ENCODE measurements at places on chromosomes 3 and 15.
A peak's percentile ranks its signal among the peaks of the same experiment; 100 is the strongest.

GRCh38 chr3:56308471-56308870, 159.8 kb downstream of the ERC2 start:
- DNase-seq, result no peak

- DNase-seq, result no peak
Measured at GRCh38 chr3:31917303-31918005, 63.6 kb downstream of the OSBPL10 start.

GRCh38 chr3:184362668-184363546, 1.4 kb downstream of the POLR2H start:
- DNase-seq, result peak; percentile 99

DNA sequence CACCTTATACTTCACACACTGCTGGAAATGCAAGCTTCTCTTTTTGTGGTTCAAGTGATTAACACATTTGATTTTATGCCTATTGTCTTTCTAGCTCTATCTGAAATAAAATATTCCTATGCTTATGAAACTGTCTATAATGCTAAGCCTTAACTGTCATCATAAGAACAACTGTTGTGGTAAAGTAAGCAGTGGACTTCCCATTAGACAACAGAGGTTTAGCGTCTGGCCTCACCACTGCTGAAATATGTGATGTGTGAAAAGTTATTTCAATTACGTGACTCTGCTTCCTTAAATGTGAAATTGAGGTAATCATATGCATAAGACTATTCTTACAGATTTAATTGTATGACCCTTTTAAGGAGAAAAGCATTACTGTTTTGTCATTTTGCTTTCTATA, 140.2 kb upstream of the LYSMD4 start:
- no peak for DNase-seq

DNA sequence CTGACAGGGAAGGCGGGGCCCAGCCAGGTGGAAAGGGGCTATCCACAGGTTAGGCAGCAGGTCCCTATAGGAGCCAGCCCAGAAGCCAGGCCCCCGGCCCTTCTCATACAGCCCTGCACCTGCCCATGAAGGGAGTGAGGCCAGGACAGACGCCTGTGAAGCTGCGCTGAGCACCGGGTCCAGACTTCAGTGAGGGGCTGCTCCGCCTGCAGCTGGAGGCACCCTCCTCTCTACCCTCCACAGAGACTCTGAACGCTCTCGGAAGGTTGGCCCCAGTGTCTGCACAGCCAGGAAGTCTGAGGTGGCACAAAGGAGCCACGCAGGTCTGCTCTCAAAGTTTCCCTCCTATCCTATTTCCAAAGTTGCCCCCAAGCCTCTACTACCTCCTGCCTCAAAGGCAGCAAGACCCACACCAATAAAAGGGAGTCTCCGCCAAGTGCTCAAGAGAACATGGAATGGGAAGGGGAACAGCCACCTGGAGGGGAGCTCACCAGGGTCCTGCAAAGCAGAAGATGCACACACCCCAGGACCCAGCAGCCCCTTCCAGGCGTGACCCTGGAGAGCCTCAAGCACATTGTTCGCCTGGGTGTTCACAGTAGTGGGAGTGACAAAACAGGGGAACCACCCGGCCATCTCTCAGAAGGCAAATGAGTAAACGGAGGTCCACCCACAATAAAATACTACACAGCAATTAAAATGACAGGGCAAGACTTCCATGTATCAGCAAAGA, 19.5 kb downstream of the XXYLT1 start:
- no peak for DNase-seq

DNA sequence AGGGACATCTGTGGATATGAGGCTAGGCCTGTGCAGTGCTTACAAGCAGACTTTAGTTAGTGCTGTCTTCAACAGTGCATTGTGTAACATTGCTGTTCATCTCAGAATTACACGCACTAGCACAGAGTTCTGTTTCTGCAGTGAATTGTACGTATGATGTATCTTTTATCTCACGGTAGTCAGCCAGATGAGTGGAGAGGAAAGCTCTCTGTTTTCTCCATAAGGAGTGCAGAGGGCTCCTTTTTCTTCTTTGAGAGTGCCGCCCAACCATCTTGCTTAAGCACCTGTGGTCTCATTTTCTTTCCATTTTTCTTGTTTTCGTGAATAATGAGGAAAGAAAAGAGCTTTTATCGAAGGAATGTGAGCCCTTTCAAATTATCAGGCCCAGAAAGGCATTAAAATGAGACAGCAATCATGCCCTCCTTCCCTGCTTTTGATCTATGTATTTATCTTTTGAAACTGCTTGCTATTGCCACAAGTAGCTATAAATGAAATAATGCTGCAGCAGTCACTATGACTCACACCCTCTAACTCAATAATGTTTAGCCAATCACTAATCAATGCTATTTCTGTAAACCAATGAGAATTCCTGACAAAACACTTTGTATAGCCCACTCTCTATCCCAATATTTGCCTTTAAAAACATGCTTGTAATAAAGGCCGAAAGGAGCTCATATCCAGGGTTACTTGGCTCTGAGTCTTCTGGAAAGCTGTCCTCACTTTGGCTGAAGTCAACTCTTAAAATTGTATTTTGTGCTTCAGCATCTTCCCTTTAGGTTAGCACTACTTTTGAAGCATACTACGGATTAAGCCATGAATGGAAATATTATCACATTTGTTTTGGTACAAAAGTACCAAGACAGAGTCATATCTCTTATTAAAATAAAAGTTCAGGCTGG, 226.0 kb upstream of the P2RY1 start:
- DNase-seq, result no peak

DNA sequence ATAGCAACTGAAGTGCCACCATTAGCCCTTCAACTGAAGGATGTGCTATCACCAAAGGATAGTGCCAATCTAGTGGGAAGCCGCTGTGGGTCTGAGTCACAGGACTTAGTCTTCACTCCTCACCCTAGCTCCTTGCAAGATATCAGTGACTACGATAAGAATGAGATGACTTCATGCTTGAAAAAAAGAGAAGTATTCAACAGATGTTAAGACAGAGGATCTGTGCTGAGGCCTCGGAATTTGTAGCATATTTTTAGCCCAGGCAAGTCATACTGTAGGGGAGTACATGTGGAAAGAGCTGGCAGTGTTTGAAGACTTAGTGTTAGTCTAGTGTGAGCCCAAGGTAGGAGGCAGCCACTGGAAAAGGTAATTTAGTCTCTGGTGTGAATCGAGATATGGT, 270.7 kb upstream of the LRTM1 start:
- DNase-seq, result no peak

DNA sequence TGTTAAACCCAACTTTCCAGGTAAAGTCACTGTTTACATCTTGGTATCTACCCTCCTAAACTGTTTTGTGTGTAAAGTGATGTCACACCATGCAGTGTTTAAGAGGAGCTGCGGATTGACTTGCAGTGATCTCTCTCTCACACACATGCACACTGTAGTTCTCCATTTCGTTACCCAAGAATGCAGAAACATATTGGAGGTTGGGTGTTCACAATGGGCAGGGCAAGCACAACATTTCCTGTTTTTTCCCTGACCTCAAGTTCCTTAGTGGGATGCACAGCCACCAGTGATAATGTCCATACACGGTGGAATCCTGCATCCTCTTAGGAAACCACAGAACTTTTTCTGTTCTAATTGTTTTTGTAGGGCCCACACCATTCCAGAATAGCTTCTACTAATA, 85.3 kb upstream of the CFAP20DC start:
- no peak for DNase-seq

- DNase-seq, result peak; percentile 26
Measured at GRCh38 chr3:20185331-20185678, 701 bp downstream of the SGO1 start.

GRCh38 chr3:40237889-40238571, 71.5 kb upstream of the EIF1B start:
- DNase-seq, result no peak

DNA sequence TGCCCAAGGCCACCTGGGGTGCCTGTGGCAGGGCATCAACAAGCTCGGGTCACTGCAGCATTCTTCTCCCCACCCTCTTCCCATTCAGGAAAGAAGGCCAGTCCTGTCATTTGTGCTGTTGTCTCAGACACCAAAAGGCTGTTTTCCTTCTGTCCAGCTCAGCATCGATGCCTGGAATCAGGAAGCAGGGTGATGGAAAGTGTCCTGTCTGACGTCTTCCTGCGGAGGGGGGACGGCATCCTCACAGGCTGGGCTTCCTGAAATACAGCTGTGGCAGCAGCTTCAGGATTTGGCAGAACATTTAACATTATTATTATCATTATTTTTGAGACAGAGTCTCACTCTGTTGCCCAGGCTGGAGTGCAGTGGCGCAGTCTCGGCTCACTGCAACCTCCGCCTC, 33.0 kb upstream of the ANKDD1A start:
- DNase-seq, result no peak

- DNase-seq, result peak; percentile 84
Measured at GRCh38 chr3:63933459-63933858, 21.3 kb upstream of the SCAANT1 start.

DNA sequence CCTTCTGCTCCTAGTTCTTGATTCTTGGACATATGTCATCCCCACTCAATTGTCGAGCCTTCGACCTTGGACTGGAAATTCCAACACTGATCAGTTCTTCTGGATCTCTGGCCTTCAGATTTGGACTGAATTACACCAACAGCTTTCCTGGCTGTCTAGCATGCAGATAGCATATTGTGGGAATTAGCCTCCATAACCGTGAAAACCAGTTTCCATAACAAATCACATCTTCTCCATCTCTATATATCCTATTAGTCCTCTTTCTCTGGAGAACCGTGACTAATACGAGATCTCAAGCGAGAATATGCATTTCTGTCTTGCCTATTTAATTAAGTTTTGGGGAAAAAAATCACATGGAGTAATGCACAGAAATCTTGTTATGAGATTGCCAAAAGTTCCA, 8.8 kb upstream of the BCHE start:
- no peak for DNase-seq

GRCh38 chr3:82715091-82715856, 953.8 kb upstream of the GBE1 start:
- DNase-seq, result no peak

- DNase-seq, result no peak
Measured at GRCh38 chr15:64566629-64567427, 106.5 kb downstream of the ZNF609 start.

DNA sequence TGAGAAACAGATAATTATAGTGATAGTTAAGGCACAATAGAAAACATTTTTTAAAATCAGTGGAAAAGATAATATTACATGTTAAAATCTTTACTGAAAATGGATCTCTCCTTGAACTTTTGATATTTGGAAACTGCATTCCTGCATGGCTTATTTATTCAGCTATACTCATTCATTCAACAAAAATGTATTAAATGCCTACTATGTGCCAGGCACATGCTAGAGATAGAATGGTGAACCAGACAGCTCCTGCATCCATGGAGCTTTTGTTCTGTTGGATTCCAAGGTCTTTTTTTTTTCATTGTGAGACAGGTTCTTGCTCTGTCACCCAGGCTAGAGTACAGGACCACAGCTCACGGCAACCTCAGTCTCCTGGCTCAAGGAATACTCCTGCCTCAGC, 4.5 kb downstream of the PXK start:
- no peak for DNase-seq

DNA sequence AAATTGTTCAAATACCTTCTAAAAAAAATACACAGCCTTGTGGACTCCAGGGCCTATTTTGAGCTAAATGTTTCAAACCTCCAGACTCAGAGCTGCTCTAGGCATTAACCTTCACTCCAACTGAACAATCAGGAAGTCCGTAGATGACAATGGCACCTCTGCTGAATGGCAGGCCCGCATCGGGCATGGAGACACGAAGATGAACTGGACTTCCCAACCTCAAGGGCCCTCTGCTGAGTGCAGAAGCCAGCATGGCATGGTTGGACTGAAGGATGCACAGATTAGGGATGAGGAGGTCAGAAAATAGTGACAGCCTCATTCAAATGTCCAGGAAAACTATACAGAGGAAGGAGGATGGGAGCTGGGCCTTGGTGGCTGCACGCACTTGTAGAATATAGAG, 2.2 kb downstream of the FAM174B start:
- DNase-seq, result no peak

GRCh38 chr15:99424978-99425656, 140.7 kb upstream of the MEF2A start:
- DNase-seq, result peak; percentile 53

DNA sequence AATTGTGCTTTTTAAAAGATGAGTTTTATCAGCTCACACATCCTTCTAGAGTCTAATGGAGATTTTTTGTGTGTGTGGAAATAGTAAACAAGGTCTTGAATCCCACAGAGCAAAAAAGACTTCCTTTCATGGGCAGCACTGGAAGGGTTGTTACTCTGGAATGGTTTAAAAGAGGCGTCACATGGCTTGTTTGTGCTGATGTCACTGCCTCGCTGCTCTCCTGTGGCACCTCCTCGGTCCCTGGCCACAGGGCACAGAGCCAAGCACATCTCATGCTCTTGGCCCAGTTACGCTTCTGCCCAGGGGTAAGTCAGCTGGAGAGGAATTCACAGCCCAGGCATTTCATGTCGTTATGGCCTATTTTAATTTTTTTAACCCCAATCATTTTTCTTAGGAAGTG, 53.2 kb downstream of the PGPEP1L start:
- no peak for DNase-seq

- no peak for DNase-seq
Measured at GRCh38 chr3:42440924-42441323, 30.5 kb upstream of the LYZL4 start.

- DNase-seq, result peak; percentile 28
Measured at GRCh38 chr15:71651750-71652186, 158.6 kb upstream of the NR2E3 start.

- DNase-seq, result no peak
Measured at GRCh38 chr3:71031181-71031580, 552.3 kb downstream of the FOXP1 start.

- peak; percentile 22 for DNase-seq
Measured at GRCh38 chr3:154095832-154096421, 25.3 kb upstream of the ARHGEF26 start.

DNA sequence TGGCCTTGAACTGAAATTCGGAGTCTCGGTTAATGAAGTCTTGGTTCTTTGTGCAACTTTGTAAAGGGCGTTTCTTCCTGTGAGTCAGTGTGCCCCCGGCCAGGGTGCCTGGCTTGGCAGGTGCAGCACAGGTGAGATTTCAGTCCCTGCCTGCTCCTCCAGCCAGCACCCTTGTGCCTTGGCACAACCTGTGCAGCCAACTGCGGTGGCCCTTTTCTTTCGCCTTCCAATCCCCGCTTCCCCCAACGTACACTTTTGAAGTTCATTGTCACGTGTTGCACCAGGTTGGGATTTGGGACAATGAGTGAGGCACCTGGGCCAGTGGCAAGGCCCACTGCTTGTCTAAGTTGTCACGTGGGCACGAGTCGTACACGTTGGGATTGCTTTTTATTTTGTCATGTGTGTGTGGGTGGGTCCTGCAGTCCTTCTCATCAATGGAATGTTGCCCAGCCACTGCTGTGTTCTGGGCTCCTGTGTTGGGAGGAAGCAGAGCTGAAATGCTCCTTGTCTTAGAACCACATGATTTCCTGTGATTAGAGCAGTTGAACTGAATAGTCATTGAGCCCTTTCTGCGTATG, 242.9 kb upstream of the BHLHE40 start:
- no peak for DNase-seq
